GM12878 (cell line): ENCODE measurements at places on chromosomes 1 and 21. TPM values are rescaled to one million over a fixed set of nuclear protein-coding genes. Genes with fewer than 3 reads are reported as not detected.

DNA sequence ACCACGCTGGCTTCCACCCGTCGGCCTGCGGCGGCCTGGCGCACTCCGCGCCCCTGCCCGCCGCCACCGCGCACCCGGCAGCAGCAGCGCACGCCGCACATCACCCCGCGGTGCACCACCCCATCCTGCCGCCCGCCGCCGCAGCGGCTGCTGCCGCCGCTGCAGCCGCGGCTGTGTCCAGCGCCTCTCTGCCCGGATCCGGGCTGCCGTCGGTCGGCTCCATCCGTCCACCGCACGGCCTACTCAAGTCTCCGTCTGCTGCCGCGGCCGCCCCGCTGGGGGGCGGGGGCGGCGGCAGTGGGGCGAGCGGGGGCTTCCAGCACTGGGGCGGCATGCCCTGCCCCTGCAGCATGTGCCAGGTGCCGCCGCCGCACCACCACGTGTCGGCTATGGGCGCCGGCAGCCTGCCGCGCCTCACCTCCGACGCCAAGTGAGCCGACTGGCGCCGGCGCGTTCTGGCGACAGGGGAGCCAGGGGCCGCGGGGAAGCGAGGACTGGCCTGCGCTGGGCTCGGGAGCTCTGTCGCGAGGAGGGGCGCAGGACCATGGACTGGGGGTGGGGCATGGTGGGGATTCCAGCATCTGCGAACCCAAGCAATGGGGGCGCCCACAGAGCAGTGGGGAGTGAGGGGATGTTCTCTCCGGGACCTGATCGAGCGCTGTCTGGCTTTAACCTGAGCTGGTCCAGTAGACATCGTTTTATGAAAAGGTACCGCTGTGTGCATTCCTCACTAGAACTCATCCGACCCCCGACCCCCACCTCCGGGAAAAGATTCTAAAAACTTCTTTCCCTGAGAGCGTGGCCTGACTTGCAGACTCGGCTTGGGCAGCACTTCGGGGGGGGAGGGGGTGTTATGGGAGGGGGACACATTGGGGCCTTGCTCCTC, 1.9 kb downstream of the OLIG2 start:
- no peak for DNase-seq

- no peak for DNase-seq
Measured at GRCh38 chr1:36160949-36161485, 5.1 kb downstream of the MAP7D1 start.

DNA sequence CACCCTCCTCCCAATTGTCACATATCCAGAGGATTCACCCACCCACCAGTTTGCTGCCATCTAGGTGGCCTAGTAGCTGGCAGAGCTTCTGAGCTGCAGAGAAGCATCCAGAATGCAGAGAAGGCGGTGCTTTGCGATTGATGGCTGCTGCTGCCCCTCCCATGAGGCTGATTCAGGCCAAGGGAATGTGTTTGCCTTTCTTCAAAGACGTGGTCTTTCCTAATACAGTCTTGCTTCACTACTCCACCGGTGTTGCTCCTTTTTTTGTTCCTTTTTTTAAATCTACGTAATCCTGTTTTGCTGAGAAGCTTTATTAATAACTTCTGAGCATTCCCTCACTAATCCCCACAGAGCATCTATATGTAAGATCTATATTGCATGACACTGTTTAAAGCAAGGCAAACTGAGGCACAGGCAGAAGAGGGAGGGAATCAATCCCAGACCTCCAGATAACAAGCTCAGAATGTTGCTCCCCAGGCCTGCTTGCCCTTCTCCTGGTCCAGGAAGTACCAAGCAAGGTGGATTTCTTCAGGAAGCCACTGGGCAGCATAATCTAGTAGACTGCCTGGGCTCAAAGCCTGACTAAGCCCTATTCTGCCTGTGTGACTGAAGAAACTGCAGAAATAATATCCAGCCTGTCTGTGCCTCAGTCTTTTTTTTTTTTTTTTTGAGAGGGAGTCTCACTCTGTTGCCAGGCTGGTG, 275.5 kb upstream of the FMN2 start:
- DNase-seq = no peak

DNA sequence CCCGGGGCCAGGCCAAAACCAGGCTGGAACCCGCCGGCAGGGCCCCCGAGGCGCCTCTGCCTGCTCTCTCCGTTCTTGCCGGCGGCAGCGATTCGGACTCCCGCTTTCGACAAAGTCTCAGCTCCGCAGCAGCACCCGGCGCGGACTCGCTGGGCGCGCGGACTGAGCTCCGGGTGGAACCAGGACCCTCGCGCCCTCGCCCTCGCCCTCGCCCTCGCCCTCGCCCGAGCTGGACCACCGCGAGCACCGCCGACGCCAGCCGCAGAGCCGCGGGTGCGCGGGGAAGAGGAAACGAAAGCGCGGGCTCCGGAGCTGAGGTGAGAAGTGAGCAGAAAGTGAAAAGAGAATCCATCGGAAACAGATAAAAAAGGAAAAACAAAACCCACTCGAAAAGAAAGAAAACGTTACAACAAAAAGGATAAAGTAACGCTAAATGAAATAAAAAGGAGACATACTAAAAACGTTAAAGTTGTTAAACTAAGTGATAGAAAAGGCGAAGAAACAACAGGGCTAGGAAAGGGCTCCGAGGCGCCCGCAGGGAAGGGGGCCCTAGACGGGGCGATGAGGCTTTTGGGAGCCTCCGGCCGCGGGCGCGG, 64.9 kb downstream of the MEF2D start:
- DNase-seq = no peak

DNA sequence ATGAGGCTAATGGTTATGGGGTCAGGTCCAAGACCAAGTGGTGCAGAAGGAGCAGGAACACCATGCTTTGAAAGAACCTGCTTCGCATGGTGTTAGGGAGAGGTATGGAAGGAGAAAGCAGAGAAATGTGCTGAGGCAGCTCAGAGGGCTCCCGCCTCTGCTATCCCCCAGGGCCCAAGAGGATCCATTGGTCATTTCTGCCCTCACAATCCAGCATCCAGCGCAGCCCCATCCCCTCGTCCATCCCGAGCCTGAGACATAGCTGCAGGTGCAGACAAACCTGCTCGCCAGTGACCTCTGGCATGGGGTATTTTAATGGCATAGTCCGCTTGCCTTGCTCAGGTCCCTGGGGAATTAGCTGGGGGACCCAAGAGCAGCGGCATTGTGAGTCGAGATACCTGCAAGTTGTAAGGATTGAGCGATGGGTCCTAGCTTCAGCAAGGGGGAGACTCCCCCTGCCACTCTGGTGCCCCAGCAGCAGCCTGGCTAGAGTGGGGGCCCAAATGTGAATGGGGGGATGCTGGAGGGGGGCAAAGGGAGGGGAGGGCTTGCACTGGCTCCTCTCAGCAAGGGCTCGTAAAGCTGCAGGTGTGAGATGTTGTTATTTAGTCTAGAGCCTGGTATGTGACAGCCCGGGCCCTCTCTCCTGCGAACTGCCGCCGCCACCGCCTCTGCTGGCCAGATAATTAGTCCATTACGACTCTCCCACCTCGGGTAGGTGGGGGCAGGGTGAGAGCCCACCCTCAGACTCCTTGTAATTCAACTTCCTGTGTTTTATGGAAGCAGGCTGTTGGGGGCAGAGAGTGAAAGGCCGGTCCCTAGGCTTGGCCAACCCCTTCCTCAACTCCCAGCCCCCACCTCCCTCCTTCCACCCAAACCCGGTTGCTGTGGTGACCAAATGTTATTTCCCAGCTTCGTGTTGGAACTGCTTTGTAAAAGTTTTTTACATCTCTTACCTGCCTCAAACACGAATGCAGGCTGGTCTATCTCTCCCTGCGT, 118.8 kb downstream of the RNF220 start:
- DNase-seq = no peak

- DNase-seq = no peak
Measured at GRCh38 chr1:3389093-3389833, 65.2 kb upstream of the ARHGEF16 start.

SPRR1A gene
- total RNA-seq = not detected in 2 replicates

LRRN2 gene
- 0.05 TPM in 1 of 2 replicates, not detected in the other for total RNA-seq

AHDC1 gene
- total RNA-seq = 10.6 and 13.0 TPM in 2 replicates

RHCE gene
- total RNA-seq = 0.18 TPM in 1 of 2 replicates, not detected in the other

OR10Z1 gene
- not detected in 2 replicates for total RNA-seq

JAM2 gene
- total RNA-seq = 6.7 and 9.6 TPM in 2 replicates

LBR gene
- 121 and 122 TPM in 2 replicates for total RNA-seq
